ENCODE measurements at places on chromosomes 4 and X.

DNA sequence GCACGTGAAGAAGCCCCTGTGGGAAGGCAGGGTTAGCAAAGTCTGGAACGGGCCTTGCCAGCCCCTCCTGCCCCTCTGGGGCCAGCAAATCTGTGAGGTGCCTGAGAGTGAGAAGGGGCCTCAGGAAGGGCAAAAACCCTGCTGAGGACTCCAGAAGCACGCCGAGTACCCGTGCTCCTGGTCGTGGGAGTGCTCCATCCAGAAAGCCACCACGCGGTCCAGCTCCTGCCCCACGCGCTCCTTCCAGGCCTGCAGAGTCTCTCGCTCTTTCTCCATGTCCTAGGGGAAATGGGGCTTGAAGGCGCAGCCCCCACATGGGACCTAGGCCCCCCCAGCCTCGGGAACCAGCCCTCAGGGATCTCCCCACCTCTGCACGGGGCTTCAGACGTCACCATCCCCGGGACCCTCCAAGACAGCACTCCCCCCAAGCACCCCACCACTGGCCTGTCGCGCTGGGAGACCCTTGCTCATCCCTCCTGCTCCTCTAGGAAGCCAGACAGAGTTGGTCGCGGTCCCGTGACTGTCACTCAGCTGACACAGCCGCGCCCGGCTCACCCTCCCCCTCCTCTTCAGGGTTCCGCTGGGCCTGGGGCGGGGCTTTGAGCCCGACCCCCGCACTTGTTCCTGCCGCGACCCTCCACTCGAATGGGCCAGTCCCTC, at the start of gene RENBP:
RENBP (minus strand) TSS at position 504 of the 660 bp plus-strand sequence; CDS start at position 471, 33 bp downstream.
- no peak for DNase-seq

GRCh38 chrX:37425370-37425769, 76.2 kb downstream of the PRRG1 start:
- no peak for DNase-seq

GRCh38 chr4:36551697-36552214, 270.3 kb downstream of the DTHD1 start:
- DNase-seq: no peak

DNA sequence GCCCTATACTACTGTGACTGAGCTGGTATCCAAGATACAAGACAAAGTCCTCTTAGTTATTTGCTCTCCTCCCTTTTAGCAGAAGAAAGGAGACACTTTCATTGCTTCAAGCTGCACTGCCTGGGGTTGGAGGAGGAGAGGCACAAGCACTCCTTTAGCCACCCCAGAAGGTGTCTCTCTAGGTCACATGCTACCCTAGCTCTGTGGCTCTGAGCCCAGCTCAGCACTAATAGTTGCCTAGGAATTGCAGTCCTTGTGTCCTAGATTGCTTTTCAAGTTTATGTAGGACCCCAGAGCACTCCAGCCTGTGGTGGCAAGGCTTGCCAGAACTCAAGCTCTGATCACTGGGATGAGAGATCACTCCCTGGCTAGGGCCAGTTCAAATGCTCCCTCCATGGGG, 24.4 kb upstream of the LHFPL1 start:
- no peak for DNase-seq

DNA sequence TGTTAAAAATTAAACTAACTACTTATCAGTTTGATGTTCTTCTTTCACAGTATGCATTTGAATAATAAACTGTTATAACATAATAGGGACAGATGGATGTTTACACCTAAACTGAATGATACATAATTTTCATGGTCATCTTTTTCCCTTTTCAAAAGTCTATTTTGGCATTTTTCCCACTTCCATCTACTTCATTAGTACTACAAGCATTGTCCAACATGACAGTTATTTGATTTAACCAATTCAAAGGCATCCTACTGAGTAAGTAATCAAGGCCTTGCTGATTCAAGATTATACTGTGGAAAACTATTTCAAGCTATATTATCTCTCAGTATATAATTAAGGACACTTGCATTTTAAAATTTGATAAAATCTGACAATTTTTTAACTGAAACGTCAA, 212.9 kb downstream of the FAT4 start:
- DNase-seq: no peak

- no peak for DNase-seq
Measured at GRCh38 chrX:134171661-134172587, 65.1 kb upstream of the CCDC160 start.

DNA sequence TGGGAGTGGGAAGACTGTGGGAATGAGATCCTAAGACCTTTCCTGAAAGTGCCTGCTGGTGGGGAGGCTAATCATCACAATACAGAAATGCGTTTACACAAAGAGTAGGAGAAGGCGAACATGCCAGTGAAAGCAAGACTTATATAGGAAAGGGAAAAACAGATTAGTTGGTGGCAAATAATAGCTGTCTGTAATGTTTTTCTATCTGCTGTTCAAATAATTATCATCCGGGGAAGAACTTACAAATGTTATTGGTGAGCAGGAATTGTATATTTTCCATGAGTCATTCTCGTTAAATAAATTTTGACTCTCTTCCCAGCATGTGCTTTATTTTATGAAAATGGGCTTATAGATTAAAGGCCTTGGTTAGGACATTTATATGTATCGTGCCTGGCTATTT, 196.5 kb downstream of the ARHGAP10 start:
- no peak for DNase-seq

DNA sequence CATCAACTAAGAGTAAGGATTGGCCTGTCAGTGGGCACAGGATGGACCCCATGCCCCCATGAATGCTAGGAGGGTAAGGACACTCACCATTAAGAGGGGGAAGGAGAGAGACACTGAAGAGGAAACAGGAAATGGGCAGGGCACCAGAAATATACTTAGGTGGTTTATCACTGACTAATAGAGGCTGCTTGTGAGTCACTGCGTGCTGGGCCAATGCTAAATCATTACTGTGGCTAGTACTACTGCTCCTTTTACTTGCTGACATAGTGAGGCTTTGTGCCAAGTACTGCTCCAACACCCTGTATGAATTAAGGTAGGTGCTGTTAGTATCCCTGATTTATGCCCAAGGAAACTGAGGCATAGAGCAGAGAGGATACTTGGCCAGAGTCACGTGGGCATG, 130.4 kb upstream of the FRMPD4 start:
- DNase-seq: no peak

GRCh38 chrX:19589105-19589504, 73.8 kb upstream of the MAP3K15 start:
- no peak for DNase-seq

GRCh38 chr4:53776141-53776540, 184.9 kb upstream of the LNX1 start:
- DNase-seq: no peak

Measured in vagina (tissue), 2 donors.